ENCODE measurements at places on chromosomes 6 and 20.

- no peak for DNase-seq
Measured at GRCh38 chr6:21137700-21138335, 455.7 kb upstream of the SOX4 start.

GRCh38 chr20:58472273-58473018, 42.8 kb downstream of the APCDD1L start:
- no peak for DNase-seq

DNA sequence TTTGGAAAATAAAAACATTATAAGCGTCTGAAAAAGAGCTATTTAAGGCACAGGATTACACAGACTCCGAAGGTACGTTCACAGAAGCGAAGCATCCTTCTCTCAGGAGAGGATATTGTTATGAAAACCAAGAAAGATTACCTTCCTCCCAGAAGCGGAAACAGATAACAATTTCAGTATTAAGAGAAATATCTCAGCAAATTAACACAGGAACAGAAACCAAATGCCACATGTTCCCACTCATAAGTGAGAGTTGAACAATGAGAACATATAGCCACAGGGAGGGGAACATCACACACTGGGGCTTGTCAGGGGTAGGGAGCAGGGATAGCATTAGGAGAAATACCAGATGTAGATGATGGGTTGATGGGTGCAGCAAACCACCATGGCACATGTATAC, 109.7 kb downstream of the CDK19 start:
- no peak for DNase-seq

GRCh38 chr6:150928882-150929281, 63.4 kb downstream of the MTHFD1L start:
- DNase-seq = no peak

GRCh38 chr6:109454496-109455436, 806 bp downstream of the MICAL1 start:
- DNase-seq = peak; percentile 76

- DNase-seq = no peak
Measured at GRCh38 chr20:20095114-20095872, 43.0 kb downstream of the CFAP61 start.

DNA sequence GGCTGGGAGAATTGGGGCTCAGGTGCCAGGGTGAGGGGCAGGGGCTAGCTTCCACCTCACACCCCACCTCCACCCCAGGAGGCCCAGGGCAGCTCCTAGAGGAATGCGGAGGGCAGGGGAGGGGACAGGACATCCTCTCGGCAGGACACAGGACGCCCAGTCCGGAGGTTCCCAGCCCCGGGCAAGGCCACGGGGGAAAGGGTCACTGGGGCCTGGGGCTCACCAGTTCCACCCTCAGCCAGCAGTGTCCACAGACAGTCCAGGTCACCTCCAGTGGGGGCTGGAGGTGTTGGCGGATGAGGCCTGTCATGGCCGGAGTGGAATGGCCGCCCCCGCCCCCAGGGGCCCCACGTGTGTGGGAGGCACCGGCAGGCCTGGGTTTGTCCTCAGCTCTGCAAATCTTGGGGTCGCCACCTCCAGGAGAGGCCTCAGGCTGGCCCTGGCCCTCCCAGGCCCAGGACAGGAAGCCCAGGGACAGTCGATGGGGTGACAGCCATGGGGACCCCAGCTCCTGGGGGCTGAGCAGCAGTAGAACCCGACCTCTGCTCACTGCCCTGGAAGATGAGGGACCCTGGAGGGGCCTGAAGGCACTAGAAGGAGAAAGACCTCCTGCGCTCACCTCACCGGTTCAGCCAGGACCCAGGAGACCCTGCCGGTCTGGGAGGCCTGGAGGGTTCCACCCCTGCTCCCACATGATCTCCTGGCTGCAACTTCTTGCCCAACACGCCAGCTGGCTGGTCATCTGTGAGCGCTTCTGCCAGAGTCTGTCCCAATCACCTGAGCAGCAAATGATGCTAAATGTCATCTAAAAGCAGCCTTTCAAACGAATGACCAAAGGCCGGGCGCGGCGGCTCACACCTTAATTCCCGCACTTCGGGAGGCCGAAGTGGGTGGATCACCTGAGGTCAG, 13.0 kb upstream of the ABHD16B start:
- DNase-seq = no peak

GRCh38 chr20:43849496-43850186, 65.0 kb upstream of the TOX2 start:
- no peak for DNase-seq

DNA sequence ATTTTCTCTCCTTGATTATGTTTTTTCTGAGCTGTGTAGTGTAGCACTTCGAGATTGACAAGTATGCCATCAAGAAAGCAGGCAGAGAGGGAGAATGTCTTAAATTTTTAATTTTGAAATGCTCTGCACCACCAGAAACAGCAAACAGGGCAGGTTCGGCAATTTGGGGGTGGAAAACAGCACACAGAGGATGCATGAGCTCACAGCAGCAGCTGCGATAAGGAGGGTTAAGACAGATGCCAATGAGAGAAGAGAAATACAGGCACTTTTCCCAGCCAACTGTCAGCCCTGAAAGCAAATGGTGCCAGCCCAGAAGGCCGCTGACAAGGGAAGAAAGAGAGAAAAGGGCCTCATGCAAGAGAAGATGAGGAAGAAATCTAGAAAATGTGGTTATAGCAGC, 15.1 kb upstream of the SNRPB2 start:
- no peak for DNase-seq

DNA sequence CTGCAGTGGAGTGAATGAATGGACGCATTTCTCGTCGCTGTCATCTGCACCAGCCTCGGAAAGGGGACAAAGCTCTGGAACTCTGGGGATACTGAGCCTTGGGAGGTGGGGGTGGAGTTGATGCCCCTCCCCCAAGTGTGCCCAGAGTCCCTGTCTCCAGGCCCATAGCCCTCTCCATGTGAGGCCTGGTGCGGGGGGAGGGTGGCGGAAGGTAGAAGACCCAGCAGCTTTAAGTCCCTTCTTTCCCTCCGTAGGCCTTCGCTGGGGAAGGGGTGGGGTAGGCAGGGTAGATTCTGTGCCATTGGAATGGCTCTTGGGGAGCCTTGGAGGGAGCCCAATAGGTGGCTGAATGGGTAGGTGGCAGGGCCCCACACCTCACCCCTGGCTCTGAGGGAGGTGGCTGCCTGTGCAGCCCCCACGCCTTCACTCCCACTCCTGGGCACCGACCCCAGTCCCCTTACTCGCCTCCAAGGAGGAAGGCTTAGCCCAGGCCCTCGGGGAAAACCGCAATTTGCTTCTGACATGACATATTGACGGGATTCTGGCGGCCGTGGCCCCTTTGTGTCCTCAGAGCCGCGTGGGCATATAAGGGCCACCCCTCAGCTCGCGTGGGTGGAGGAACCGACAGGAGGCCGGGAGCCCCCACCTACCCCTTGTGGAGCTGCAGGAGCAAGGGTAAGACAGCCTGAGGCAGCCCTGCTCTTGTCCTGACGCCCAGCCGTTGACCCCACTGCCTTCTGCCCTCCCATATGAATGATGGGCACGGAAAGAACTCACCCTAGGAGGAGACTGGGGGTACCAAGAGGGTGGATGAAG, at the start of gene BPIFB3:
TSS of gene BPIFB3 (plus strand) at position 613 of the 816 bp plus-strand sequence. CDS start 1,533 bp downstream, outside the sequence.
- no peak for DNase-seq

- no peak for DNase-seq
Measured at GRCh38 chr6:124882579-124883393, 79.5 kb upstream of the RNF217 start.

DNA sequence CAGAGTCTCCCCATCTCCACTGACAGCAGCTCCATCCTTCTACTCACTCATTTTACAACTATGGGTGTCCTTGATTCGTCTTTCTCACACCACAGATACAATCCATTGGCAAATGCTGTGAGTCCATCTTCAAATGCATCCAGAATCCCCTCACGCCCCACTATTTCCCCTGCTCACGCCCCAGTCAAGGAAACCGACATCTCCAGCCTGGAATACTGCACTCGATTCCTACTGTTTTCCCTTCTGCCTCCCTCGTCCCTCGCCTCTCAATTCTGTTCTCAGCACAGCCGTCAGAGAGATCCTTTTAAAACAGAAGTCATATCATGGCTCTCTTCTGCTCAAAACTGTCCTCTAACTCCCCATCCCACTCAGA, 4.7 kb downstream of the HLA-B start:
- no peak for DNase-seq

DNA sequence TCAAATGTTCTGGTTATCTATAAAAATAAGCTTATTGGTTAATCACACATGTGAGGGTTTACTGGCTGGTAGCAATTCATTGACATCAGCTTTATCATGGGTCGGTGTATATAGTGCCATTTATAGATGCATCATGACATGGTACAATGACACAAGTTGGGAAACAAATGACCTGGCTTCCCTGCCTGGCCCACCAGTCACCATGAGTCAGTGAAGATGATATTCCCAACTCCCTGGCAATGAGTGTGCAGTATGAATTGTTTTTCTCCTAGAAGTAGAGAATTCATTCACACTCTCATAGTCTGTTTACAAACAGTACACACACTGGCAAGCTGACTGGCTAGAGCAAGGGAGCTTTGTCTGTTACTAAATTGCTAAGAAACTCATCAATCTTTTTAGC, 37.2 kb upstream of the CALHM6 start:
- no peak for DNase-seq

DNA sequence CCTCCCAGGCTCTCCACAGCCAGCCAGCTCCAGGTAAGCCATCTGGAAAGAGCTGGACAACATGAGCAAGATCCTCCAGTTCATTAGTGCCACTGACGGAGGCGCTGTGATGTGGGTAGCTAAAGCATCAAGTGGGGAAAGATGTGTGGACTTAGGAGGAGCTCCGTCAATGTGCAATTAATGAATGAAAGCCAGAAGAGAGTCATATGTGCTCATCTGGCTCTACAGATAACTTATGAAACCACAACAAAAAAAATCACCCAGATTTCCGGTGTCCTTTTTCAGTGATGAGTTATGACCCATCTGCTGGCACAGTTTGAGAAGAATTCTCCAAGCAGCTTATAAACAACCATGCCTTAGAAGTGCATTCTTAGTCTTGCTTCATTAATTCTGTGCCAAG, 311.7 kb upstream of the PLCB4 start:
- no peak for DNase-seq

DNA sequence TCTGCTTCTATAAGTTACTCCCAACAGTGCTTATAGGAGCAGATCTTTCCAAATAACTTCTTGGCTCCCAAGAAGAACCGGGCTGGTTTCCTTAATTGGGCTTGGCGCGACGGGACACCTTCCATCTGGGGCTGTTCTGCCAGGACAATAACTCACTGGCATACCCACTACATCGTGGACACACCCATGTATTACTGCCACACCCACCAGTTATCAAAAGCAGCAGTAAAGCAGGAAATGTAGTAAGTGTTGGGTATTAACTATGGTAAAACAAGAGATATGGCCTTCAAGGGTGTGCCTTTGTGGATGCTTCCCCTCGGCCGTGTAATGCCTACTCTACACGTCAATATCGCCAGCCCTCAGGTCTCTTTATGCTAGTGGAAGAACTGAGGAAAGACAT, 24.7 kb downstream of the CNKSR3 start:
- DNase-seq = peak; percentile 65

DNA sequence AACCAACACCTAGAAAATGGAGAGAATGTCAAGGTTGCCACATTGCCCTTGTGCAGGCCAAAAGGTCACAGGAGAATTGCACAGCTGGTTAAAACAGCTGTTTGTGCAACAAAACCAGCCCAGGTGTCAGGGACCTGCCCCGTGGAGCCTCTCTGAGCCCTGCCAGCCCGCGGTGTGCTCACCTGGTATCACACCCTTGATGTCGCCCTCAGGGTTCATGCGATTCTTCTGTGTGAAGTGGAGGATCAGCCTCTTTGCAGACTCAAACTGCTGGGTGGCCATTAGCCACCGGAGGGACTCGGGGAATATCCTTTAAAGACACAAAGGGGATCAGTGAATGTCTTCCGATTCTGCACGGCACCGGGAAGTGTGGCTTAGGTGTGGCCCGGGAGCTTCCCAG, 39.2 kb downstream of the PSMG4 start:
- no peak for DNase-seq

DNA sequence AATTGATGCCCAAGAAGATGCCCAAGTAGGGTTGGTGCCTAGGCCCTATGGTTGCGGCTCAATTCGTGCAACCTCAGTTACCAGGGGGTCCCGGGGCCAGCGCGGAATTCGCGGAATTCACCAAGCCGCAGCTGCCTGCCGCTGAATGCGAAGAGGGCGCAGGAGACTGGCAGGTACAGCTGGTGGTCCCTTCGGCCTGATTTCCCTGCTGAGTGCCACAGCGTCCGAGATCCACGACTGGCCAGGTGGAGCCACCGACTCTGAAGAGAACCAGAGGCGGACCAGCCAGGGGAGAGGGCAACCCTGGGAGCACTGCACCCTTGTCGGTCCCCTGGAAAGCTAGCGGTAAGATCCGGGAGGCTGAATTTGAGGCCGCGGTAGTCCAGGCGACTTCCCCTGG, 6.8 kb upstream of the TFAP2D start:
- DNase-seq = no peak

DNA sequence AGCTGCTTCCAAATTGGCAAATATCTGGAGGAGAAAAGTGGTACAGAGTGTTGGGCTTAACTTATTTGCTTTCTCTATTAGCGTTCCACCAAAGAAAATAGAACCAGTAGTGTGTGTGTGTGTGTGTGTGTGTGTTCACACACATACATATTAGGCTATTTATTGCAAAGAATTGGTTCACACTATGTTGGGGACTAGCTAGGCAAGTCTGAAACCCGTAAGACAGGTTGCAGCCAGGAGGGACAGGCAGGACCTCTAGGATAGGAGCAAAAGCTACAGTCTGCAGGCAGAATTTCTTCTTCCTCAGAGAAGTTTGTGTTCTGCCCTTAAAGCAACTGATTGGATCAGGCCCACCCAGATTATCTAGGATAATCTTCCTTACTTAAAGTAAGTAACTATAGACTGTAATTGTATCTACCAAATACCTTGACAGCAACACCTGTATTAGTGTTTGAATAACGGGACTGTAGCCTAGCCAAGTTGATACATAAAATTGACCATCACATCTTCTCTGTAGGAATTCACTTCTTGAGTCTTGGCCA, 12.8 kb downstream of the KCTD20 start:
- DNase-seq = no peak

- DNase-seq = no peak
Measured at GRCh38 chr6:82988930-82989351, 76.7 kb downstream of the UBE3D start.

- DNase-seq = no peak
Measured at GRCh38 chr20:58169450-58169849, 59.0 kb downstream of the ANKRD60 start.

DNA sequence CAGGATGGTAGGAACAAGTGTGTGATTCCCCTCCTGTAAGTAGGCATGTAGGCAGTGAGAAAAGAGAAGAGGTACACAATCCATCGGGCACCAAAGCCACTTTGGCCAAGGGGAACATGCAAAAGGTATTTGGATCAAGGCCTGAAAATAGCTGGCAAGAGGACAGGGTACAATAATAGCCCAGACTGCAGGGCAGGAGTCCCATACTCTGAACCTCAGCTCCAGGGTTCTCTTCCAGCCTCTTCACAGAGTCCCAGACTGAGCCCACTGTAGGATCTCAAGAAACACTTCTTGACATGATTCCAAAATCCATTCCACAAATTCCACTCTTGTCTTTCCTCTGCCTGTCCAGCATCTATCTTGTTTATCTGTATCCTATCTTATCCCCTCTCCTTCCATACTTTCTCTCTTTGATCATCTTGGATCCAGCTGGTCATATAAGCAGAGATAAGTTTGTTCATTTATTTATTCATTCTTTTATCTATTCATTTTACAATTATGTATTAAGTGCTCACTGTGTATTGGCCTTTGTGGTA, 19.7 kb downstream of the ACSS2 start:
- no peak for DNase-seq

GRCh38 chr20:14556206-14556605, 218.8 kb upstream of the FLRT3 start:
- DNase-seq = no peak

GRCh38 chr20:58553166-58553696, 38.0 kb upstream of the APCDD1L start:
- DNase-seq = no peak

GRCh38 chr6:72084992-72085569, 198.7 kb downstream of the RIMS1 start:
- DNase-seq = no peak

Measured in transverse colon (tissue), 4 donors.